GOT3 (cell line): ENCODE measurements at places on chromosomes 1 and 21.

GRCh38 chr1:83693427-83694126, 305.4 kb downstream of the TTLL7 start:
- no peak for DNase-seq

DNA sequence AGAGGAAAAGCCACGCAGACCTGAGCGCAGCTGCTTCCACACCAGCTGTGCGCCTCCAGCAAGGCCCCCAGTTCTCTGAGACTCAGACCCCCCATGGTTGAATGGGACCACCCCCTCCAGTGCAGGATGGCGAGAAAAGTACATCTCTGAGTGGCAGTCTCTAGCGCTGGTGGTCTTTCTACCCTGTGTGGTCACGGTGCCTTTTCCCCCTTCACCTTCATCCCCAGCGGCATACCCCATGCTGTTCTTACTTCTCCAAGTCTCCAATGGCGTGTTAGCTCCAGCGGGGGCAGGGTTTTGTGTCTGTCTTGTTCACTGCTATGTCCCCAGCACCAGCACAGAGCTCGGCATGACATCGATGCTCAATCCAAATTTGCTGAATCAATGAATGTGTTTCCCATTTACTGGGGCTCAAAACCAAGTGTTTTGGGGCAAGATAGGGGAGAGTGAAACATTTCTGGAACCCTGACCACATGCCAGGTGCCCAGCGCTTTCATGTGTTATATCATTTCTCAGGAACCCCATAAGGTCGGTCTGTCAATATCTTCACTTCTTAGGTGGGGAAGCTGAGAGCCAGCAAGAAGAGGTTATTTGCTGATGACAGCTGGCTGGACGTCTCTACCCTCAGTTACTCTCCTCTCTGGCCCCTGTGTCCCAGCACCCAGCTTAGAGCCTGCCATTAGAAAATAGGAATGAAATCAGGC, 959 bp upstream of the SDC3 start:
- DNase-seq = no peak

DNA sequence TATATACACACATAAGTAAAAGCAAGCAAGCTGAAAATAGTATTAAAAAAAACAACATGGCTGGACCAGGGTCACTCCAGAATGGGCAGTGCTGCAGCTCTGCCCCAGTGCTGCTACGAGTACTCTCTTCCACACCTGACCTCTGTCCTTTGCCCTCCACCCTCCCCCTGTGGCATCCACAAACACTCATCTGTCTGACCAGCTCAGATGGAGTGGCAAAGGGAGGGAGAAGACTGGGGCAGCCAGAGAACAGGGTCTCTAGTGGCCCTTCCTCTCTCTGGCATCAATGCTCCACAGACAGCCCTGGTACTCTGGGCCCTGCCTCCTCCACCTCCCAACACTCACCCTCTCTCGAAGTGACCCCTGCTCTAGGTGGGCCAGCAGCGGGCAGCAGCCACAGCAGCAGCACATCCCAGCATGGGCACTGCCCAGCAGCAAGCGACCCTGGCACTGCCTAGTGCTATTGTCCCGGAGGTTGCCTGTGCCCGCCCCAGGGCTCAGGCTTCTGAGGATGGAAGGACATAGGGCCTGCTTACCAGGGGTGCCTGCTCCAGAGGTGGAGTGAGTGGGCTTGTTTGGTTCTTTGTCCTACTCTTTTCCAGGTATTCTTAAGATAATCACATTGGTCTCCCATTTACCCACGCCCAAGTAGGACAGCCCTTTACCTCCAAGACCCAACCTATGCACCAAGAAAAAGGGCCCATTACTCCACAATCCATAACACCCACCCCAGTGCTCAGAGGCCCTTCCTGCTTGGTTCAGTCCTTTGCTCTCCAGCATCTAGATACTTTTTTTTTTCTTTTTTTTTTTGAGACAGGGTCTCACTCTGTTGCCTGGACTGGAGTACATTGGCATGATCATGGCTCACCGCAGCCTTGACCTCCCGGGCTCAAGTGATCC, 6.2 kb downstream of the ARHGEF2 start:
- no peak for DNase-seq

DNA sequence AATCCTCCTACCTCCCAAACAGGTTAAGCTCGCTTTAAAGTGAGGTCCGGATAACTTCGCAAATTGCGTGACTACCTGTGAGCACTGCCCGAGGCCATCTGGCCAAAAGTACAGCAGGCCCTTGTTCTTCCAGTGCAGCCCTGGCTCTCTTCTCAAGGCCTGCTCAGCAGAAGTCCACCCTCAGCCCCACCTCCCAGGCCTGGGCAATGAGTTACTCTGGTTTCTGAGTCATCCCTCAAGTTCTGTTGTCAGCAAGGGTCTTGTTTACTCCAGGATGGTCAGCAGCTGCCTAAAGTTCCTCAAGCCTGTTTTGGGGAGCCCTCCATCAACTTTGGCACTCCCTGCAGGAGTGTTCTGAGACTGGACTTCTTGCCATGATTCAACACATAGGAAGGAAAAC, 101.7 kb downstream of the BCAR3 start:
- DNase-seq = no peak

- no peak for DNase-seq
Observed at GRCh38 chr1:97070376-97070775, 348.8 kb downstream of the PTBP2 start.
